Activated T-helper 1 cell treated with anti-CD3 and anti-CD28 coated beads, Interleukin-12 subunit alpha, Interleukin-12 subunit beta, Interleukin-2, Interleukin-4 antibody, amounts not matched to agents 30 ng/mL and 10 ng/mL and 1 ng/mL, durations not matched to agents 14 hours and 24 hours and 36 hours (primary cell): ENCODE measurements at places on chromosomes 1 and 21. TPM values are rescaled to one million over a fixed set of nuclear protein-coding genes. Genes with fewer than 3 reads are reported as not detected.

RAD54L gene
- total RNA-seq, result 49.7 and 50.2 TPM in 2 replicates

GPR61 gene
- not detected in 2 replicates for total RNA-seq

PTBP2 gene
- total RNA-seq, result 17.7 and 19.7 TPM in 2 replicates

EXO1 gene
- 52.2 and 58.0 TPM in 2 replicates for total RNA-seq

SFT2D2 gene
- total RNA-seq, result 71.1 and 76.5 TPM in 2 replicates

EDARADD gene
- total RNA-seq, result 56.8 and 57.8 TPM in 2 replicates

YOD1 gene
- 8.4 and 8.7 TPM in 2 replicates for total RNA-seq

OR2L2 gene
- total RNA-seq, result 0.07 and 0.08 TPM in 2 replicates

OSCP1 gene
- total RNA-seq, result 0.39 and 0.96 TPM in 2 replicates

RIPK4 gene
- not detected in 2 replicates for total RNA-seq

CYYR1 gene
- not detected in 2 replicates for total RNA-seq

PLA2G4A gene
- total RNA-seq, result 0.20 and 0.21 TPM in 2 replicates

NUDT4B gene
- 0.66 and 1.2 TPM in 2 replicates for total RNA-seq

OR2T33 gene
- not detected in 2 replicates for total RNA-seq

PTPN7 gene
- total RNA-seq, result 584 and 597 TPM in 2 replicates

SLC16A4 gene
- total RNA-seq, result 0.16 and 0.39 TPM in 2 replicates

SNAPIN gene
- 31.1 and 35.4 TPM in 2 replicates for total RNA-seq

KIF21B gene
- 50.4 and 52.0 TPM in 2 replicates for total RNA-seq

SLC44A3 gene
- not detected in 2 replicates for total RNA-seq

KCNA2 gene
- total RNA-seq, result 1.1 and 1.7 TPM in 2 replicates

LRRC38 gene
- not detected in 2 replicates for total RNA-seq

SRGAP2B gene
- 41.9 and 44.4 TPM in 2 replicates for total RNA-seq

FAM151A gene
- not detected in 2 replicates for total RNA-seq

FCGR1A gene
- not detected in 2 replicates for total RNA-seq

TSTD1 gene
- 40.5 and 43.3 TPM in 2 replicates for total RNA-seq

CD84 gene
- total RNA-seq, result 16.3 and 17.2 TPM in 2 replicates

PTPN22 gene
- 66.2 and 66.7 TPM in 2 replicates for total RNA-seq

CYP4X1 gene
- total RNA-seq, result not detected in 2 replicates

TDRD10 gene
- total RNA-seq, result not detected in 2 replicates

NPHS2 gene
- not detected in 2 replicates for total RNA-seq

CYP4Z1 gene
- not detected in 2 replicates for total RNA-seq

PCP4 gene
- total RNA-seq, result not detected in 2 replicates

HRNR gene
- total RNA-seq, result not detected in 2 replicates

BNIPL gene
- 0.70 and 0.73 TPM in 2 replicates for total RNA-seq

ENSA gene
- 282 and 285 TPM in 2 replicates for total RNA-seq

RHOU gene
- total RNA-seq, result 0.49 and 0.69 TPM in 2 replicates

CEP104 gene
- total RNA-seq, result 43.4 and 55.5 TPM in 2 replicates
